Muscle of leg (tissue), 16 donors: ENCODE measurements at places on chromosomes 2 and 18.

DNA sequence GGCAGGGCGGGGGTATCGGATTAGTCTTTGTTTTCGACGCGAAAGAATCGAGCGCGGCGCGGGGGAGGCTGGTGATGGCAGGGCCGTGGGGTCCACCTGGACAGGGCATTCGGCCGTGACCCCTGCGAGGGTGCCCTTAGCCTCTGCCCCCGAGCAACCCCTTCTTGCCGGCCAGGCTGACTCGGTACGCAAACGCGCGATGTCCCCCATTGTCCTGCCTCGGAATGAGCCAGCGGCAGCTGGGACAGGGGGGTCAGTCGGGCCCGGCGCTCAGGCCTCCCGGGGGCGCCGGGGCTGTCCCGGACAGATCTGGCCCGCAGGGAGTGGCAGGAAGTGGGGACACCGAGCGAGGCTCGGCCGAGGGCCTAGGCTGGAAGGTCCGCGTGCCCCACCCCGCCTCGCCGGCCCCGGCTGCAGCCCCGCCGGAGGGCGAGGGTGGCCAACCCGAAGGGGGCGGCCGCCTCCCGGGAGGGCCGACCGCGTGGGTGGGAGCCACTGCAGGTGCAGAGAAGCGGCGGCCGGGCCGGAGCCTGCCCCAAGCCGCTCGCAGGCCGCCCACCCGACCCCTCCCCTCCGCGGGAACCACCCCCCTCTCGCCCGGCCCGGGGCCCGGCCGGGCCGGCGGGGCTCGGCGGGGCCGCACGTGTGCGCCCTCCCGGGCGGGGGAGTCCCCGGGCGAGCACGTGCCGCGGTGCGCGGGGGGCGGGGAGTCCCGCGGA lies at the start of gene TET3:
Gene TET3, plus strand, starts transcription at position 708 of the 719 bp plus-strand sequence. CDS start 1,494 bp downstream, outside the sequence.
- DNase-seq: peak; percentile 68

GRCh38 chr2:201638326-201638725 lies 5.0 kb downstream of the TMEM237 start:
- no peak for DNase-seq

GRCh38 chr2:120771111-120771780 lies 35.6 kb downstream of the GLI2 start:
- peak; percentile 84 for DNase-seq

DNA sequence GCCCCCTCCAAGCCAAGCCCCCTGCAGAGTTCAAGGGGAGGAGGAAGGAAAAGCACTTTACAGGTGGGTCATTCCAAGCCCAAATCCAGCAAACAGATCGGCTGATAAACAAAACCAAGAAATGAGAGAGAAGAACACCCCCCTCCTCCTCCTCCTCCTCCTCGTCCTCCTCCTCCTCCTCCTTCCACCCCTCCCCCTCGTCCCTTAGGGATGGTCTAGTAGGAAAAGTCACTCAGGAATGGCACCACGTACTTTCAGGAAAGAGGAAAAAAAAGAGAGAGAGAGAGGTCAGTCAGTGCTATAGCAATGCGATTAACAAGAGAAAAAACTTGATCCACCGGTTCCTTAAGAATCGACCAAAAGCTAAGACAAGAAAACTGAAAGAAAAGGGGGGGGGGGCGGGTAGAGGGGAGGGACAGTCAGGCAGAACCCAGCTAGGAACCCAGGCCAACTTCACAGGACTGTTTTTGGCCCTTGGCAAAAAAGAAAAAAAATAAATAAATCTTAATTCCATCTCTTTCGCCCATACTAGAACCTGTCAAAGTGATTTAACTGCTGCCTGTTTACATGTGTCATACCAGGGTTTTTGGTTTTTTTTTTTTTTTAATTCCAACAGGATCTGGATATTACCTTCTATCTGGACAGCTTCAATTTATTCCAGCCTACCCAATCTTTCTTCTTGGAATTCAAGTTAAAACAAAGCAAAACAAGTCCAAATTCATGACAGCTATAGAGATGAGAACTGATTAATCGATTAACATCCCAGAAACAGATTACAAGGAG lies 906 bp downstream of the IKZF2 start:
- peak; percentile 30 for DNase-seq

DNA sequence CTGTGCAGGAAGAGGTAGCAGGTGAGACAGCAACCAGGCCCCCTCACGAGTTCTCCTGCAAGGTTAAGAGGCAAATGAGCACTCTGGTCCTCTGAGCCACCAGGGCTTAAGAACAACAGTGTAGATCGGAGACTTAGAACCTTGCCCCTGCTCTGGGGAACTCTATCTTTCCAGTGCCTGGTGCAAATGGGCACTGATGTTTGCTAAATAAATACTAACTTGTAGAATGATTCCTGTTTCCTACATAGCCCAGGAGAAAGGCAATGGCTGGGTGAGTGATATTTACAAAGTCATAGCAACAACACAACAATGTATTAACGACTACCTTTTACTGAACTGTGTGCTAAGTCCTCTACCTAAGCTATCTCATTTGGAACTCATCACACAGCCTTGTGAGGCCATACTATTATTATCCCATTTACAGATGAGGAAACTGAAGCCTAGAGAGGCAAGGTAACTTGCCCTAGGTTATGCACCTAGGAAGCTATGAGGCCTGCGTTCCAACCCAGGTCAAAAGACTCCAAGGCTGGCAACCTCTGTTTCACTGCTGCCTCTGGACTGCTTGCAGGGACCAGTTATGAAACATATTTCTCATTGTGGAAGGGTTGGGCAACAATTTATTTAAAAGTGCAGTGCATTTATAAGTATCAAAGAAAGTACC lies 4.3 kb downstream of the ATP8B1 start:
- no peak for DNase-seq

DNA sequence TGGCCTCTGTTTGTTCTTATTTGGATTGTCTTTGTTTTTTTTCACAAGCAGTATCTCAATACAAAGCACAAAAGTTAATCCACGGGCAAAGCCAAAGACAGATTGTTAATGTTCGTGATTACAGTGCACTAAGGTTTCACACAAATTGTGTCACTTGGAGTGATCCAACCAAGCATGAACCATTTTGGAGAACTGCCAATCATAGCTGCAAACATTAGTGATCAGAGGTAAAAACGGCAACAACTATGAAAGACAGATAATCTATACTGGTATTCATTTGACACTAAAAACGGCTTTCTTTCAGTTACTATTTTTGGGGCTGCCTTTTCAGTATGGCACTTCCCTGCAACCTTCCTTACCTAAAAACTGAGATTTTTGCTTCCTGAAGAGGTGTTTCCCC lies 213.1 kb upstream of the GULP1 start:
- no peak for DNase-seq

- DNase-seq: no peak
Observed at GRCh38 chr2:167857416-167857815, 390.0 kb downstream of the STK39 start.

DNA sequence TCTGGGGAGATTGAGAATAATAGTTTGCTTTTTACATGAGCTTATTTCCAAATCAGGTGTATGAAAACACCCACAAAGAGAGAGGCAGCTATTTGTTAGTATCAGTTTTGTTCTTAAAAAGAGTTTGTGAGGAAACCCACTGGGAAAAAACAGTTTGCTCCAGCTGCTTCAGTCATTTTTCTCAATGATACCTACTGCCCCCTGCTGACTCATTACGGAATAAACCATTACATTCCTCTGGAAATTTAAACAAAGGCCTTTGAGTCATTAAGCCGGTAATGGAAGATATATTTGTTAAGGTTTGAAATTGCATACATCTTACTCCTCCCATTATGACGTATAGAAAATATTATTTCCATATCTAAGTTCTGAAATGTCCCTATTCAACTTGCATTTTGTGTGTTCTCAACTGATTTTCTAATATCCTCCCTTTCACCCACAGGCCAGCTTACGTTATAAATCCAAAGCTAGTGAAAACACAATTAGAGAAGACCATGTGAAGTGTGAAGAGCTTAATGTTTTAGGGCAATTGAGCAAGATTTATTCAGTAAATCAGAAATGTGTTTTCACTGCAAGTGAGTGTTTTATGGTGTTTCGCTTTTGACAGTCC lies 761.6 kb downstream of the DSC3 start:
- peak; percentile 77 for DNase-seq

- DNase-seq: peak; percentile 7
Observed at GRCh38 chr2:12109363-12110017, 363.1 kb downstream of the LPIN1 start.

DNA sequence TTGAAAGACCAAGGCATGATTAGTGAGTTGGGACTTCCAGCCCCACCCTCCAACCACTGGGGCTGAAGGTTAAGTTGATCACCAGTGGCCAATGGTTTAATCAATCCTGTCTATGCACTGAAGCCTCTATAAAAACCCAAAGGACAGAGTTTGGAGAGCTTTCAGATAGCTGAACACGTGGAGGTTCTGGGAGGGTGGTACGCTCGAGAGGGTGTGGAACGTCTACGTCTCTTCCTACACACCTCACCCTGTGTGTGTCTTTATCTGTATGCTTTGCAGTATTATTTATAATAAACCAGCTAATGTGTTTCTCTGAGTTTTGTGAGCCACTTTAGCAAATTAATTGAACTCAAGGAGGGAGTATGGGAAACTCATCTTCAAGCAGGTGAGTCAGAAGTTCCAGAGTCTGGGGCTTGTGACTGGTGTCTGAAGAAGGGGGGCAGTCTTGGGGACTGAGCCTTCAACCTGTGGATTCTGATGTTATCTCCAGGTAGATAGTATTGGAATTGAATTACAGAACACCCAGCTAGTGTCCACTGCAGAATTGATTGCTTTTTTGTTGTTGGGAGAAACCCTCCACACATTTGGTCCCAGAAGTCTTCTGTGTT lies 20.3 kb downstream of the ACTR3 start:
- no peak for DNase-seq

GRCh38 chr2:132374151-132374550 lies 42.5 kb upstream of the GPR39 start:
- DNase-seq: no peak

- no peak for DNase-seq
Observed at GRCh38 chr18:78407466-78407844, 572.2 kb upstream of the SALL3 start.

- DNase-seq: peak; percentile 46
Observed at GRCh38 chr2:72915907-72916742, 1.2 kb upstream of the EMX1 start.

GRCh38 chr2:123770996-123771720 lies 253.9 kb upstream of the CNTNAP5 start:
- no peak for DNase-seq

DNA sequence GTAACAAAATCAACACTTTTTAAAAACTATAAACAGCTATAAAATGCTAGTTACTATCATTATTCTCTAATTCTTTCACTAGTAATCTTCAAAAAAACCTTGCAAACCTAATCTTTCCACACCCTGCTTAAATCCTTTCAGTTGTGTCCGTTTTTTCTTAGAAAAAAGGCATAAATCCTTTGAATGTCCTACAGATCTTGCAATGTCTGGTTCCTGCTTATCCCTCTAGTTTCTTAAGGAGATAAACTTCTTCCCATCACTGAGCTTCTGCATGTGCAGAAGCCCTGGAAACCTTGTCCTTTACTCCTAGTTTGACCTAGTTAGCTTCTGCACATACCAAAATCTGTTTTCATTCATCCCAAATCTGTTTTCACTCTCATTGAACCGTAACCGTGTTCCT lies 1.3 kb upstream of the PNO1 start:
- no peak for DNase-seq

DNA sequence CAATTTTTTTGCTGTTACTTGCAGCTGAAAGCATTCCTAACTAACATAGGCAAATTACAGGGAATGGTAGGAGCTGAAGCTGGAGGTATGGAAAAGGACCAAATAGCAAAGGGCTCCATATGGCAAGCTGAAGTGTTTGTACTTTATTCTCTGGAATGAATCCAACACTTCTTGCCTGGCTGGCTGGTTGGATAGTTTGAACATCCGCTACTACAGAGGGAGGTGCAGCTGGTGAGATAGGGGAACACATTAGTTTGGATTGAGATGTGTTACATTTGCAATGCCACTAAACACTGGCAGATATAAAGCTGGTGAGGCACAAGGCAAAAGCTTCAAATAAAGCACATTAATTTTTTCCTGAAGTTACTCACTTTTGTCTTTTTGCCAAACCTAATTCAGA lies 291.5 kb downstream of the SP3 start:
- DNase-seq: no peak

- DNase-seq: peak; percentile 86
Observed at GRCh38 chr2:191746346-191747169, 68.6 kb downstream of the NABP1 start.

- no peak for DNase-seq
Observed at GRCh38 chr18:74745633-74746403, 148.1 kb downstream of the ZNF407 start.
